NCI-H345 (cell line): ENCODE measurements at places on chromosomes 5 and 9.

DNA sequence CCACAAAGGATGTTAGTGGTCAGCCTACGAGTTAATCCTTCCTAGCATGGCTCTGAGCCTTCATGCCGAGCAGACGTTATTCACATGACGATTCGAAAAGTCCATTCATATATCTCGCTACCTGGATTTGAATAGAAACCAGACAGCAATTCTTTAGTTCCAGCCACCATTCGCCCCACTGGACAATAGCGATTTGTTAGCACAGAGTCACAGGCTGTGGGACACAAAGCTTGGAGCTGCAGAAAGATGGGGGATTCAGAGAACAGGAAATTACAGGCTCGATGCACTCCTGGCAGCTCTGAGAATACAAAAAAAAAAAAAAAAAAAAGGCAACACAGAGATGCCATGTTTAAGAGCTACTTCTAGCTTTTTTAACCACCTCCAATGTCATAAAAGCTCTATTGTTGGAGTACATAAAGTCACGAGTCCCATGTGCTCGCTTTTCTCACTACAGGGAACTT is 110.7 kb downstream of the NR6A1 start:
- DNase-seq, result peak; percentile 80

DNA sequence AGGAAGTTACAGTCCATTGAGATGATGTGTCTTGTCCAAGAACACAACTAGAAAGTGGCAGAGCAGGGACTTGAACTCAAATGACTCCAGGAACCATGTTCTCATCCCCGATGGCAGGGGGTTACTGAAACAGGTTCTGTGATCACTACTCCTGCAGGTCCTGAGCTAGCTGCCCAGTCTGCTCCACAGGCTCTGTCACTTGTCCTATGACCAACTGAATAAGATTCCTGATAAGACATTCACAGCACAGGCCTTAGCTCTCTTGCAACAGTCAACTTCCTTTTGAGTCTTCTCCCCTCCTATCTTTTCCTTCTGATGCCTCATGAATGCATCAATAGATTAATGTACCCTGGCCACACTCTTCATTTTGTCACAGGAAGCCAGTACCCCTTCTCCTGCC is 109.2 kb downstream of the SH3TC2 start:
- no peak for DNase-seq

- no peak for DNase-seq
Observed at GRCh38 chr9:75233011-75233410, 144.7 kb downstream of the OSTF1 start.

GRCh38 chr5:38802125-38802524 is 43.7 kb upstream of the OSMR start:
- DNase-seq, result no peak

GRCh38 chr5:128109138-128109537 is 25.6 kb downstream of the SLC12A2 start:
- no peak for DNase-seq

DNA sequence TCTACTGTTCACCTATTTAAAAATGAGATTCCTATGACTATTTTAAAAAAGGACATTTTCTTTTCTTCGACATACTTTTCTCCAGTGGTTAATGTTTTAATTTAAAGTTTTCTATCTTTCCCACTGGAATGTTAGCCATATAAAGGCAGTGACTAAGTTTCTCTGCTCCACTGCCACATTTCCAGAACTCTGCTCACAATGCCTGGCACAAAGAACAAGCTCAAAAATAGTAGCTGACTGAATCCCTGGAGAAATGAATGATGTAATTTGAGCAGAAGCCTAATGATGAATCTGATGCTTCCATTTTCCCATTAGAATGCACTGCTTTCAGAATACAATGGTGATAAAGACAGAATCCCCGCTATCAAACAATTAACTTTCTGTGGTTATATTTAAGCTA is 817.8 kb downstream of the MTRR start:
- DNase-seq, result no peak

DNA sequence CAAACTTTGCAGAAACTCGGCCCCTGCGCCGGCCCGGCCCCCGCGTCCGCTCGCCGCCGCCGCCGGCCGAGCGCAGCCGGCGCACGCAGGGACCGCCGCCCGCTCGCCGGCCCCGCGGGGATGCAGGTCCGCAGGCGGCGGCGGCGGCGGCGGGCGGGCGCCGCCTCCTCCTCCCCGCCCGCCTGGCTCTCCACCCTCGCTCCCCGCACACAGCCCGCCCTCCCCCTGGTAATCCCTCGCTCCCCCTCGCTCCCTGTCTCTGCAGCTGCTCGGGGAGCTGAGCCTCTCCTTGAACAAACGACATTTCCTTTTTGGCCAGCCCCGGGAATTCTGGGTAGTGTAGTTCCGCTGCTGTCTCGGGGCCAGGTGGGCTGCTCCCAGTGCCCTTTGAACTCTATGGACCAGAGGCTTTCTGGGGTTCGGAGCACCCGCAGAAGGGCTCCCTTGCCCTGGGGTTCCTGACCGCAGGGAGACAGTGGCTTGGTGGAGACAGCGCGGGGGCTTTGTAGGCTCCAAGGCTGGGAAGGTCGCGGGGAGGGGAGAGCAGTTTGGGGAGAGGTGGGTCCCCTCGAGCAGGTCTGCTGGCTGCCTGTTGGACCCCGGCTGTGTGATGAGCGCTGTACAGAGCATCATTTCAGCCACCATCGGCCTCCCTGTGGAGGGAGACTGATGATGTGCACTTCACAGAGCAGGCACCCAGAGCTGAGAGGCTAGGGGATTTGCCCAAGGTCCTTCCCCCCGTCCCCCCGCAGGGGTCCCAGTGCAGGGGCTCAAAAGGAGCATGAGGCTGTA is 1.8 kb upstream of the FAM78A start:
- peak; percentile 87 for DNase-seq

- DNase-seq, result no peak
Observed at GRCh38 chr9:130471411-130472183, 26.8 kb downstream of the ASS1 start.

GRCh38 chr5:172503925-172504700 is 49.8 kb upstream of the SH3PXD2B start:
- no peak for DNase-seq

DNA sequence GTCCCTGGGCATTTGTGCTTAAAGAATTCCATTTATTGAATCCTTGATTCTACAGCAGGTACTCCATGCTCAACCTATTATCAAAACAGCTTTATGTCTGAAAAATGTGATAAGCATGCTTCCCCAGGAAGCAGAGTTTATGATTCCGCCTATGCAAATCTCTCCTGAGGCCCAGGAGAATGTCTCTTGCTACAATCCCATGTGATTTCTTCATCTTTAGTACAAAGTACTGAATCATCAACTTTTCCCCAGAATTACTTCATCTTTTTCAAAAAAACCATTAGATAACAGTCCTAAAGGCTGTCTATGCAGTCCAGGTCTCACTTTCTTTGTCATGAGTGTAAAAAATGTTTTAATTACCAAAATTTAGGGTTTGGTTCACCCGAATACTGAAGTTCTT is 130.2 kb upstream of the ADAMTSL1 start:
- DNase-seq, result no peak
